Bronchial epithelial cell (primary cell): ENCODE measurements at places on chromosomes 11 and 22.
A peak's percentile ranks its signal among the peaks of the same experiment; 100 is the strongest.

GRCh38 chr22:48706934-48707762 is 1120.5 kb downstream of the BRD1 start:
- DNase-seq = no peak

DNA sequence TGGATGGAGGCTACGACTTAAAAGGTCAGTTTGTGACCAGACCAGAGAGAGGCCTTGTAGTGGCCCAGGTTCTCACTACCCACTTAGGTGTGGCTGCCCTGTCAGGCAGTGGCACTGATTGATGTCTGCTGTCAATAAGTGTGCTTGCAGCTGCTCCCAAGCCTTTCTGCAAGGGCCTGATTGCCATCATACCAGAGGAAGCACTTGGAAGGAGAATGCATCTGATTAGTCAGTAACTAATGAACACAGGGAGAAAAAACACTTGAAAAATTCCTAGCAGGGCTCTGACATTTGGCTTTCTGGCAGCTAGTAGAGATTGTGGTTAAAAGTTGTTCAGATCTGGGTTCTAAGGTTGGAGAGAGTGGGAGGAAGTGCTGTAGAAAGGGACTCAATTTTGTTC is 107.5 kb downstream of the NAV2 start:
- DNase-seq = no peak

DNA sequence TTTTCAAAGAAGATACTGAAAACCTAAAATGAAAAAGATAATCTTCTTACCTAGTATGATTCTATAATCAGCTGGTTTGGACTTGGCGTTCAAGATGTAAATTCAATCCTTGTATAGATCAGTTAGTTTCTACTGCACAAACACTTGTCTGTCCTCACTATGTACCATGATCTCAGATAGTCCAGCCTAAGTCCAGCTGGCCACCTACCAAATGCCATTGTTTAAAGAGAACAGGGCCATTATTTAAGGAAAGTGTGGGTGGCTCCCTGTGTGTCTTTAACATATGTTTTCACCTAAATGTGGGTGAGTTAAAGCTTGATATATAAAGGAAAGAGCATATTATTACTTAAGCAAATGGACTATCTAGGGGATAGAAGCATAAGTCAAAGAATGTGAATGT is 38.6 kb downstream of the BLID start:
- DNase-seq = no peak

GRCh38 chr11:37721485-37721884 is 1123.4 kb upstream of the RAG2 start:
- DNase-seq = peak; percentile 13

GRCh38 chr11:30018495-30018894 is 1.7 kb upstream of the KCNA4 start:
- no peak for DNase-seq

DNA sequence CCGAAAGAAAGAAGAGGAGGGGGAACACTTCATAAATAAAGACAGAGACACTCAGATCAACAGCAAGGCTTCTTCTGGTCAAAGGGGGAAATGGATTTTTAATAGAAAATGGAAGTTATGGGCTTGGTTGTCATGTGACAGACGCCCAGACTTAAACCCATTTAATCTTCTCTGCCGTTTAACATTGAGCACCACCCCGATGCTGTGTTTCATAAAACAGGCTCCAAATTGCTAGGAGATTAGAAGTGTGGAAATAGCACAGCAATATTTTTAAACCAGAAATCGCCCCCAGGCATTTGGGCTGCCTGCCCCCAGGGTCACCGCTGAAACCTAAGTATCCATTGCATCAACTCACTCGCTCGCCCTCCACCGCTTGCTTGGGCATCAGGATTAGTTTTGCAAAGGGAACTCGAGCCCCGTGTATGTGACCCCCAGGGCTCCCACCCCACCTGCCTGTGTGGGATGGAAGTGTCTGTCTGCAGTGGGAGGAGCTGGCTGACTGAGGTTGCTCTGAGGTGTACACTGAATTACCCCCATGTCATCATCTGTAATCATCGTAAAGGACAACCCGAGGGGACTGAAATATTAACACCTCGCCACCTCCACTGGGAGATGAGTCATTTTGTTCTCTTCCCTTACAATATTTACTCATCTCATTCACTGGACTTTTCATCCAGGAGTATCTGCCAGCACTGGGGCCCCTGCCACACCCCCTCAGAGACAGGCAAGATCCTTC is 10.7 kb downstream of the DSCAML1 start:
- peak; percentile 37 for DNase-seq

DNA sequence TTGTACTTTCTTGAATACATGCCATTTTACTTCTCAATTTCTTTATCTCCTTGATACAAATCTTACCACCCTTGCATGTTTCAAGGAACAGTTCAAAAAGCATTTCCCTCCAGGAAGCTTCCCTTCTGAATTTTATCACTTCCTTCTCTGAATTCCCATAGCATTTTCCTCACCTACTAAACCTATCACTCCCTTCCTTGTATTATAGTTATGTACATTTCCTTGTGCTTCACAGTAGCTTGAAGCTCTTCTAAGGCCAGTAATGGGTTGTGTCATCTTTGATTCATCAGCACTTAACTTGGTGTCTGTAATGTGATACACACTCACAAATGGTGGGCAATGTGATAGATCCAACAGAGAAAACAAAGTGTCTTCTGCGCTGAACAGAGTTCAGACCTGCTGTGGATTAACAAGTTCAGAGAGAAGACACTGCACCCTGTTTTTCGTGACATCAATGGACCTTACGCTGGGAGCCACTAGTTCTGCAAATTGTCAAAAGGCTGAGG is 127.5 kb downstream of the CCDC81 start:
- DNase-seq = peak; percentile 43

GRCh38 chr11:75850787-75851186 is 35.8 kb downstream of the UVRAG start:
- no peak for DNase-seq

GRCh38 chr11:124882339-124883071 is 15.2 kb downstream of the ROBO4 start:
- no peak for DNase-seq

- DNase-seq = peak; percentile 100
Observed at GRCh38 chr11:11584530-11584810, 37.3 kb downstream of the GALNT18 start.

DNA sequence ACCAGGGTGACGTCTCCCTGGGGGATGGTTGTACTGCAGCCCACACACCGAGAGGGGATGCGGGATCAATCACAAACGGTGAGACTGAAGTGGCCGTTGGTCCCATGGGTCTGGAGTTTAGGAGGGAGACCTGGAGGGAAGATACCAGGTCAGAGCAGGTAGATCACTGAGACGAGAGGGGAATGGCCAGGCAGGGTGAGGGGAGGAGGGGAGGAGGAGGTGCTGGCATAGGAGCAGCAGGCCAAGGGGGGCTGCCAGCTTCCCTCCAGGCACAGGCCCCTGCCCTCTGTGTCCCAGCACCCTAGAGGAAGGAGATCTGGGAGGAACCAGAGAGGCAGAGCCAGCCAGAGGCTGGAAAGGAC is 7.0 kb downstream of the MAPK8IP2 start:
- DNase-seq = no peak

DNA sequence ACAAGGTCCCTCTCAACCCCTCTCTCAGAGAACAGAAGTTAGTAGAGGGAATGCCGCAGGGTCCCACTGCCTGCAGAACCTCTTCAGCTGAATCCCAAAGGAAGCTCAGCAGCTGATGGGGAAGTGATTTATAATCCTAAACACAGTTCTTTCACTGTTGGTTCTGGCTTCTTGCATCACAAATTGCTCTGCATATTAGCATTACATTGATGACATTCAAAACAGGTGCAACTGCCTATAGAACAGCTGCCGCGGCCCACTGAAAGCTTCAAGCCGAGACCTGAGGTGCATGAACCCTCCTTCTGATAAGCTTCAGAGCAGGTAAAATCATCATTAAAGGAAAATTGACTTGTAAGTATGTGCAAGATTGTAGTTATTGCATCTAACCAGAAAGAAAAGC is 75.2 kb upstream of the KIRREL3 start:
- DNase-seq = no peak

DNA sequence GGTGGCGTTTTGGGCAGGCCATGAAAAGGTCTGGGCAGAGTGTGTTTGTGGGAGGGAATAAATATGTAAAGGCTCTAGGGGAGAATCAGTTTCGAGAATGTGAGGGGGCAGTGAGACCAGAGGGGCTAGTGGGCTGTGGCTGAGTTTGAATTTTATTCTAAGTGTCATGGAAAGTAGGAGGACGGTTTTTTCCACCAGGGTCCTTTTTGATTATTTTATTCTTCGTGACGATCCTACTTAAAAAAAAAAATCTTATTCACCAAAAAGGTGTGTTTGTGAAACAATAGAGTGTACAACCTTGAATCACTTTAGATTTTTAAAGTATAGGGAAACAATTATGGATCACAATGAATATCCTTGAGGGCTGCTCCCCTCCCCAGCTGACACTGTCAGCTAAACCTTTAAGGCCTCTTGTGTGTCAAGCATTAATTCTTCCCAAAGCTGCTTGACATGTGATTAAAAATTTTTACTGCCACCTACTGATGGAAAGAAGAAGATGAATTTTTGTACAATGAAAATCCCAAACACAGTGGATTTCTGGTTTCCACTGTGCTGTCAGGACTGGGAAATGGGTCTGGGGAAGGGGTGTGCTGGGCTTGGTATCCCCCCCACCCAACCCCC is 107.5 kb upstream of the OR4B1 start:
- DNase-seq = peak; percentile 55

- no peak for DNase-seq
Observed at GRCh38 chr11:107505647-107506225, 48.1 kb upstream of the CWF19L2 start.

- DNase-seq = no peak
Observed at GRCh38 chr11:16933756-16934603, 80.2 kb downstream of the PLEKHA7 start.

DNA sequence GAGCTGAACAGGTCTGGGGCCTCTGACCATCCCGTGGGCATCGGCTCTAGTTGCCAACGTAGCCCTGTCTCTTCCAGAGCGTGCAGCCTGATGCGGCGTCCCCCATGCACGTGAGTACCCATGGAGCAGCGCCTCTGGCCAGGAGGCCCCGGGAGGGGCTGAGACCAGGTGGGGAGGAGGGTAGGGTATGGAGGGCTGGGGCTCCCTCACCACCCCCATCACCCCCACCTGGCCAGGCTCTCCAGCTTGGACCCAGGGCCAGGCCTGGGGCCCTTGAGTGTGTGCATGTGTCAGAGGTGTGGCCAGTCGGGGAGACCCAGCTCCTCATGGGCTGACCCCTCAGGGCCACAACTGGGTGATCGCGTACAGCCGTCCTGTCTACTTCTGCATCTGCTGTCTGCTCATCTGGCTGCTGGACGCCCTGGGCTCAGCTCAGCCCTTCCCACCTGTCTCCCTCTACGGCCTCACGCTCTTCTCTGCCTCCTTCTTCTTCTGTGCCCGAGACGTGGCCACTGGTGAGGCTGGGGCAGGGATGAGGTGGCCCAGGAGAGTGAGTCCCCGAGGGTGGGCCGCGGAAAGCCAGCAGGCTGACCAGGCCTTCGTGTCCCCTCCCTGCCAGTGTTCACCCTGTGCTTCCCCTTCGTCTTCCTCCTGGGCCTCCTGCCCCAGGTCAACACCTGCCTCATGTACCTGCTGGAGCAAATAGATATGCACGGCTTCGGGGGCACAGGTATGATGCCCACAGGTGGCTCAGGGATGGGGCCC is 8.5 kb downstream of the PCNX3 start:
- DNase-seq = no peak

GRCh38 chr22:23696326-23696851 is 5.6 kb downstream of the RGL4 start:
- no peak for DNase-seq

DNA sequence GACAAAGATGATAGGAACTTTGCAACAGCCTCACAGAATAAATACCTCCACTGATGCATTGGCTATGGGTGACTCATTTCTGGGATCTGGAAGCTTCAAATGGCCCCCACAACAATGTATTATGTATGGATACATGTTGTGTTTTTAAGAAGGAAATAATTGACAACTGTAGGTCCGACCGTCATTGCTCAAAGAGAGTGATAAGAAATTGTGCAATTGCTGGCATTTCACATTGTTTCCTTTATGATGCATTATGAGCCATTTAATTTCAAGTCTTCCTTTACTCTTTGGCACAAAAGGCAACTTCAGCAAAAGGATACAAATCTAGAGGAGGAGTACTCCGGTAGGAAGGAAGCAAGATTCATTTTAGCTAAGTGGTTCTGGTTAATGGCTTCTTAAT is 2.0 kb downstream of the ANO3 start:
- DNase-seq = peak; percentile 67

GRCh38 chr22:19108807-19109197 is 13.4 kb downstream of the DGCR2 start:
- peak; percentile 71 for DNase-seq

- DNase-seq = peak; percentile 40
Observed at GRCh38 chr11:73242251-73243092, 24.4 kb downstream of the P2RY2 start.

GRCh38 chr11:7584910-7585309 is 71.1 kb downstream of the PPFIBP2 start:
- DNase-seq = no peak

- DNase-seq = peak; percentile 92
Observed at GRCh38 chr11:118623269-118623655, 15.8 kb downstream of the PHLDB1 start.

DNA sequence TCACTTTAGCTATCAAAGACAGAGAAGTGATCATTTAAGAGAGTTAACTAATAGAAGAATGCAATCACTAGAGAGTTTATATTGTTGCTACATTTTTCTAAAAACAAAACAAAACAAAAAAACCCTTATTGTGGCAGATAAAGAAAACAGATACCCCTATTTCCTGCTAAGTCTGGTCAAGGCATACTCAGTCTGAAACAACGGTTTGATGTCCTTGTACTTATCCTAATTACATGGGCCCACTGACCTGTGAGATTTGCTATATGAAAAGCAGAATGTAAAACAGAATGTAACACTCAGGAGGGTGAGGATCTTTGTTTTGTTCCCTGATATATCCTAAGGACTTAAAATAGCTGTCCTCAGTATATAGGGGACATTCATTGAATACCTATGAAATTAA is 24.6 kb downstream of the MAML2 start:
- no peak for DNase-seq

DNA sequence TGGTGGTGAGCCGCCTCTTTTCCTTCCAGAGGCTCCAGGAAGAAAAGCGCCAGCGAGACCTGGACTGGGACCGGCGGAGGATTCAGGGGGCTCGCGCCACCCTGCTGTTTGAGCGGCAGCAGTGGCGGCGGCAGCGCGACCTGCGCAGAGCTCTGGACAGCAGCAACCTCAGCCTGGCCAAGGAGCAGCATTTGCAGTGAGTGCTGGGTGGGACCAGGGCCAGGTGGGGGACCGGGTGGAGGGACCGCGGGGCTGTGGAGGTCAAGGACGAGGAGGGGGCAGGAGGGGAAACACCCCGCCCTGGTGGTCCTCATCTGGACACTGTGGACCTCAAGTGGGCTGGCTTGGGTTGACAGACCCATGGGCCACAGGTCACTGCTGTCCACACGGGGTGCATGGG is 17.4 kb downstream of the RIBC2 start:
- no peak for DNase-seq

- no peak for DNase-seq
Observed at GRCh38 chr22:23164091-23164490, 16.2 kb upstream of the BCR start.

DNA sequence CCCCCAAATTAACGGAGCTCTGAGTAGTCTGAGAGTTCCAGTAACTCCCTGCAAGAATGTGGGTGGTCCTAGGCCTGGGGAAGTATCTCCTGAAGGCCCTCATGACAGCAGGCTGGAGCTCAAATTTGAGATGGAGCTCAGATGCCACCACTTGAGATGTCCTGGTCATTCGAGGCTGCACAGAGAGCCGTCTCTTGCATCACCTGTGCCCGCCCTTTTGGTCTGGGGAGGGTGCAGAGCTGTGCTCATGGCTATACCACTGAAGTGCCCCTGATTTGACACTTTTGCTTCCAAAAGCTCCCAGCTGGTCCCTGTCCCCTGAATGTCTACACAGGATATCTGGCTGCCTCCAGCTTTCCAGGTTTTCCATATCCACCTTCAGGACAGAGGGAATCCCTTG is 214.0 kb upstream of the B3GAT1 start:
- DNase-seq = no peak
